ENCODE measurements at places on chromosomes 6 and 20. TPM values are rescaled to one million over a fixed set of nuclear protein-coding genes. Genes with fewer than 3 reads are reported as not detected.

DNA sequence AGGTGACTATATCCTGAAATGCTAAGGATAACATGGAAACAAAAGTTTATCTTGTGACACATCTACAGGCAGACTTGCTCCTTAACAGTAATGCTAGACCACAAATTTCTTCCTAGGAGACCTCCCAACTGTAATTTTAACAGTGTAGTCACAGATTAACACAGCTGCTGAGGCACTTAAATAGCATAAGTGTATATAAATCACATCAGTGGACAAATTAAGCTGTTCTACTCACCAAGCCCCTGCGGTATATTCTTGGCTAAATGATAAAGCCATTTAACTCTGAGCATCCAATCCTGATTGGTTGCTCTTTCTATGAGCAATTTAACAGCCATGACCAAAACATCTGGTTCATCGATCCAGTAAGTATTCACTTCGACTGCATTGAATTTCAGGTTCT lies 73.3 kb upstream of the LYRM2 start:
- no peak for DNase-seq

DNA sequence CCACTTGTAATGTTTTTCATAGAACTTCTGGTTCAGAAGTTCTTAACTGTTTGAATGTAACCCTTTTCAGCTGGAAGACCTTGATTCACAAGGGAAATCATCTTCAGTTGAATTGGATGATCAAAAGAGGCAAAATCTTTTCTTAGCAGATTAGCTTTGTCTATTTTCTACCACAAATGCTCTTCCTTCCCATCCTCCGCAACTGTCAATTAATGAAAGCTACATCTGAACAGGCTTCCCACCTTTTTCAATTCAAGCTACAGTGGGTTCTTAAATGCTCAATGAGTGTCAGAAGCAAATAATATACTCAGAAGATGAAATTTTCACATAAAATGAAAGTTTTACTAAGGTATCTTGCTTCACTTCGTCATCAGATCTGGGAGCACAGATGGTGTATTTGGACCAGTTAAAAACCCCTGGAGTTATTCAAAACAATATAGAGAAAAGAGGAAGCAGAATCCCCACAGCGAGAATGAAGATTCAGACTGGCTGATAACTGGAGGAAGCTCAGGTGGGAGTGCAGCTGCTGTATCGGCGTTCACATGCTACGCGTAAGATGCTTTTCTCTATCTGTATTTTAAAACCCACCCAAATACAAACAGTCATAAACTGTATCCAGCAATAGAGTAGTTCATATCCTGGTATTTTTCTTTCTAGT lies 19.4 kb downstream of the QRSL1 start:
- no peak for DNase-seq

DNA sequence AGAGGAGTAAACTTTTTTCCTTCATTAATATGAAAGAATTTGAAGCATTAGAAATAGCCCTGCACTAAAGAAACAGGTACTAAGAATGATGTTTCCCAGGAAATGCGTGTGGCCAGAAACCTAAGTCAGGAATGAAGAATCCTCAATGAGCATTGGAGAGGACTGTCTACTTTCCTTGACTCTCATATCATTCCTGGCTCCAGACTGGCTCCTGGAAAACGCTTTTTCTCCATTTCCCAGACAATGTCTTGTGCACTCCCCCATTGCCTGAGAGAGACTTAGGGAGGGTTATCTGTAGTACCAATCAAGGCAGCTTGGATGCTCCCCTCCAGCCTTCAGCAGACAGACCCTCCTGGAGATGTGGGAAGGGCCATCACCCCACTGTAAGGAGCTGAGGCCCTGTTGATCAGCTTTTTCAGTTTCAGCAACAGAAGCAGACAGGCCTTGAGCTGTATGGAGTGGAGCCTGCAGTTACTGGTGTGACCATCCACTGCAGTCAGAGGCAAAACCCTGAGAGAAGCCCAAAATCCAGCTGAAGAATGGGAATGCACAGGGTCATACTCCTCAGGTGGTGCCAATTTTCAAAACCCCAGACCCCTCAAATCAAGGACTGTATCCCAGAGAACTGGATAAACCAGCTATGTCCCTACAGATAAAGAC lies 127.3 kb upstream of the NT5E start:
- peak; percentile 30 for DNase-seq

DNA sequence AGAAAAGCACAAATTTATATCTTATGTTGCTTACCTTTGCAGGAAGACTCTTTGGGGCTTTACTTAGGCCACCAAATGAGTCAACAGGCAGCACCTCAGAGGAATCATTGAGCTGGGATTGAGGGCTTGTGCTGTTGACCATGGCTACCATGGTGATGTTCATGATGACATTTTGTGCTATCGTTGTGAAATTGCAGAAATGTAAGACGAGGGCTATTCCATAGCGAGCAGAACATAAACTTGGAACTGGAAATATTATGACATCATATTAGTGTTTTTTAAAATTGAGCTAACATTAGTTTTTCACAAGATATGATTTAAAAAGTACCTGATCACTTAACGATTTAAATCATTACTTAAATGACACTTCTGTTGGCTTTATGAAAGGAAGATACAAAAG lies 11.8 kb downstream of the SLC17A3 start:
- DNase-seq = no peak

ISM1 gene
- 11.2 TPM for total RNA-seq
